Activated naive CD4-positive, alpha-beta T cell treated with anti-CD3 and anti-CD28 coated beads for 36 hours (primary cell): ENCODE measurements at places on chromosomes 13 and 19. TPM values are rescaled to one million over a fixed set of nuclear protein-coding genes. Genes with fewer than 3 reads are reported as not detected.

- H3K27ac ChIP-seq: no peak overlapping the region
- no peak overlapping the region for H3K4me3 ChIP-seq
- H3K27me3 ChIP-seq: no peaks in the 10 kb centered on the region
- H3K4me1 ChIP-seq: peaks cover 14% of the 10 kb centered on the region
- no peak for DNase-seq
- peaks cover 9% of the 10 kb centered on the region for H3K36me3 ChIP-seq
These were observed 159.0 kb downstream of the PAN3 start for GRCh38 chr13:28297341-28297740.

GRCh38 chr19:10603873-10604459, 16.9 kb upstream of the AP1M2 start:
- peaks cover 9% of the 10 kb centered on the region for H3K36me3 ChIP-seq
- peaks cover 26% of the 10 kb centered on the region for H3K4me1 ChIP-seq
- peak overlapping the region; percentile 98 for H3K4me3 ChIP-seq
- H3K27me3 ChIP-seq: no peaks in the 10 kb centered on the region
- H3K27ac ChIP-seq: peak overlapping the region; percentile 100

- peaks cover 21% of the 10 kb centered on the region for H3K4me1 ChIP-seq
- DNase-seq: no peak
- H3K27ac ChIP-seq: peak overlapping the region; percentile 38
- H3K36me3 ChIP-seq: peaks cover 29% of the 10 kb centered on the region
- peak overlapping the region; percentile 16 for H3K4me3 ChIP-seq
These were observed 44.8 kb downstream of the PHF11 start for GRCh38 chr13:49540552-49540951.

DNA sequence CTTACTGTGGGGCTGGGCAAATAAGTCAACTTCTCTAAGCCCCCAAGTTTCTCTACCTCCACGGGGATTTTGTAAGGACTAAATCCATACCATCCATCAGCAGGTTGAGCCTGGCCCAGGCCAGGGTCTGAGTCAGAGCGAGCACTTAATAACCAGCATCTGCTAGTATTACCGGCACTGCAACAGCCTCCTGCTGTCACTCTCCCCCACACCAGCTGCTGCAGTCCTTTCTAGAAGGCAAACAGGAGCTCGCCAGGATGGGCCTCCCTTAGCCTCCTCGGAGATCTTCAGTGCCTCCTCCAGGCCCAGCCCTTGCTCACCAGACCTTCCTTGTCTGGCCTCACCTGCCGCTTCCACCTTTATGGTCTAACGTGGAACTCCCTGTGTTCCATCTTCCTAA, 3.2 kb downstream of the NAPA start:
- no peak overlapping the region for H3K27ac ChIP-seq
- no peaks in the 10 kb centered on the region for H3K27me3 ChIP-seq
- no peak for DNase-seq
- peaks cover 1% of the 10 kb centered on the region for H3K36me3 ChIP-seq
- no peak overlapping the region for H3K4me3 ChIP-seq

TINCR gene
- 1.0 TPM for total RNA-seq

- no peak for DNase-seq
- peaks cover 2% of the 10 kb centered on the region for H3K36me3 ChIP-seq
- H3K27ac ChIP-seq: no peak within 1 kb of the TSS
- H3K27me3 ChIP-seq: peaks cover 52% of the 10 kb centered on the region
- H3K4me1 ChIP-seq: no peaks in the 10 kb centered on the region
These were observed at the start of gene IGLON5 for GRCh38 chr19:51311351-51312257. TSS of gene IGLON5 (plus strand) at chr19:51311644. CDS start at chr19:51311848, 204 bp downstream.

GRCh38 chr19:49398931-49399330, 10.9 kb downstream of the KASH5 start:
- no peak overlapping the region for H3K27ac ChIP-seq
- no peak for DNase-seq
- H3K27me3 ChIP-seq: no peaks in the 10 kb centered on the region
- H3K36me3 ChIP-seq: no peaks in the 10 kb centered on the region
- H3K4me3 ChIP-seq: no peak overlapping the region

VSIG10L gene
- 1.4 TPM for total RNA-seq

CYP2S1 gene
- 1.9 TPM for total RNA-seq

DAND5 gene
- total RNA-seq: not detected

DNA sequence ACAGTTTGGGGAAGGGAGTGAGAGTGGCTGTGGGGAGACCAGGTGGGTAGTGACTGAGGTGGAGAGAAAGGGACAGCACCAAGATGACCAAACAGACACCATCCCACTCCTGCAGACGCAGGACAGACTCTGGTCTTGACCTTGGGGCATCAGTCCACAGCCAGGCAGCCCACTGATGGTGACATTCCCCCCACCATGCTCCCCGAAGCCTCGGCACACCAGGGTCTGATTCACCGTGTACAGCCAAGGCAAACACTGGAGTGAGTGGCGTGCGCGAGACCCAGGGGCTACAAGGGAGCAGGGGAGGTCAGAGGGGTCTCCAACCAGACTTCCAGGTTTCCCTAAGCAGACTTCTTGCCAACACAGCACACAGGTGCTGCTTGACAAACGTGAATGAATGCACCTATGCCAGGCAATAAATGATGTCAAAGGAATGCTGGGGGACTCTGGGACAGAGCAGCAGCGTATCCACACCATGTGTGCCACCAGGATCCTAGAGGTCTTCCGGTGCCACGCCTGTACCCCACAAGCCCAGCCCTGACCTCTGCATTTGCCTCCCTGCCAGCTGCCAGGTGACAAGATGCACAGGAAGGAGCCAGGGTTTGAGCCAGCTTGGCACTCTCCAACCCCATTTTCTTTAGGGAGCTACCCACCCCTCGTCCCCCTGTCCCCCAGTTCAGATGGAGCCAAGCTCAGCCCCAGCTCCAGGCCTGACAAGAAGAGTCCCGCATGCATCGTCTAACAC, 18.5 kb downstream of the RANBP3 start:
- H3K27ac ChIP-seq: no peak overlapping the region
- peaks cover 92% of the 10 kb centered on the region for H3K4me1 ChIP-seq
- H3K36me3 ChIP-seq: peaks cover 12% of the 10 kb centered on the region
- no peak overlapping the region for H3K4me3 ChIP-seq

- no peak overlapping the region for H3K27ac ChIP-seq
- no peak for DNase-seq
- no peaks in the 10 kb centered on the region for H3K27me3 ChIP-seq
- H3K36me3 ChIP-seq: no peaks in the 10 kb centered on the region
These were observed 548.2 kb upstream of the SLITRK1 start for GRCh38 chr13:84430446-84430845.

GRCh38 chr19:41813911-41814310, 17.5 kb downstream of the CEACAM3 start:
- H3K4me1 ChIP-seq: peaks cover 5% of the 10 kb centered on the region
- no peak overlapping the region for H3K4me3 ChIP-seq
- H3K36me3 ChIP-seq: no peaks in the 10 kb centered on the region
- H3K27ac ChIP-seq: no peak overlapping the region
- no peaks in the 10 kb centered on the region for H3K27me3 ChIP-seq

DNA sequence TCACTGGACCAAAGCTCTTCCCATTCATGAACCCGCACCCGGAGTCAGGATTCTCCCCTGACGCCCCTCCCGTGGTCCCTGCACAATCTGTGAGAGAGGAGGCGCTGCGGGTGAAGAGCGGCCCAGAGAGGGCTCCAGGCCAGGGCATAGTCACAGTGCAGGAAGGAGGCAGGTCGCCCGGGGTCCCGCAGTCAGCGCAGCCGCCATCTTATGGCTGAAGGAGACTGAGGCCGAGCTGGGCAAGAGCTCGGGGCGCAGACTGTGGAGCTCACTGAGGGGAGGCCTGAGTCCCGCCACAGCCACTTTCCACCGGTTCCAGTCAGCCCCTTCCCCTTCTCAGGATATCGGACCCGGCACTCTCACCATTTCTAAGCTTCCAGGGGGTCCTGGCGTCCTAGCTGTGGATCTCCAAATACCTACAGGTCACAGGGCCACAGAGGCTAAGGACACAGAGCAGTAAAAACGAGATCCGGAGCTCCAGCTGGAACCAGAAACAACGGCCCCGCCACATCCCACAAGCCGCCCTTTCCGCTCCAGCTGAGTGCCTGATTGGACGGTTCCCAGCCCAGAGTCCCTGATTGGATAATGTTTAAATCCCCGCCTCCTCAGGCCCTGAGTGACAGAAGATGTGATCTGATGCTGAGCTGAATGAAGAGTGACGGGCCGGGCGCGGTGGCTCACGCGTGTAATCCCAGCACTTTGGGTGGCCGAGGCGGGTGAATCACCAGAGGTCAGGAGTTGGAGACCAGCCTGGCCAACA, at the start of gene ZNF99:
Gene ZNF99 (minus strand): TSS at position 501 of the 760 bp plus-strand sequence. CDS start 135 bp downstream, at position 366.
- H3K4me3 ChIP-seq: no peak within 1 kb of the TSS
- DNase-seq: no peak
- peaks cover 4% of the 10 kb centered on the region for H3K27me3 ChIP-seq
- no peak within 1 kb of the TSS for H3K27ac ChIP-seq

- peak; percentile 64 for DNase-seq
- no peak within 1 kb of the TSS for H3K27ac ChIP-seq
- H3K4me3 ChIP-seq: peak within 1 kb of the TSS; percentile 73
- peaks cover 5% of the 10 kb centered on the region for H3K4me1 ChIP-seq
- H3K27me3 ChIP-seq: peaks cover 28% of the 10 kb centered on the region
These were observed at the start of gene ZNF730 for GRCh38 chr19:23116802-23117571. TSS of gene ZNF730 (plus strand) at chr19:23117025. CDS start at chr19:23117174, 149 bp downstream.

GRCh38 chr19:13790354-13790753, 4.9 kb upstream of the ZSWIM4 start:
- H3K4me1 ChIP-seq: peaks cover 30% of the 10 kb centered on the region
- H3K27me3 ChIP-seq: no peaks in the 10 kb centered on the region
- no peaks in the 10 kb centered on the region for H3K36me3 ChIP-seq

GRCh38 chr13:106331116-106331515, 204.3 kb downstream of the EFNB2 start:
- no peak overlapping the region for H3K4me3 ChIP-seq
- no peaks in the 10 kb centered on the region for H3K4me1 ChIP-seq
- peaks cover 5% of the 10 kb centered on the region for H3K27me3 ChIP-seq
- no peak for DNase-seq
- H3K27ac ChIP-seq: no peak overlapping the region

DNA sequence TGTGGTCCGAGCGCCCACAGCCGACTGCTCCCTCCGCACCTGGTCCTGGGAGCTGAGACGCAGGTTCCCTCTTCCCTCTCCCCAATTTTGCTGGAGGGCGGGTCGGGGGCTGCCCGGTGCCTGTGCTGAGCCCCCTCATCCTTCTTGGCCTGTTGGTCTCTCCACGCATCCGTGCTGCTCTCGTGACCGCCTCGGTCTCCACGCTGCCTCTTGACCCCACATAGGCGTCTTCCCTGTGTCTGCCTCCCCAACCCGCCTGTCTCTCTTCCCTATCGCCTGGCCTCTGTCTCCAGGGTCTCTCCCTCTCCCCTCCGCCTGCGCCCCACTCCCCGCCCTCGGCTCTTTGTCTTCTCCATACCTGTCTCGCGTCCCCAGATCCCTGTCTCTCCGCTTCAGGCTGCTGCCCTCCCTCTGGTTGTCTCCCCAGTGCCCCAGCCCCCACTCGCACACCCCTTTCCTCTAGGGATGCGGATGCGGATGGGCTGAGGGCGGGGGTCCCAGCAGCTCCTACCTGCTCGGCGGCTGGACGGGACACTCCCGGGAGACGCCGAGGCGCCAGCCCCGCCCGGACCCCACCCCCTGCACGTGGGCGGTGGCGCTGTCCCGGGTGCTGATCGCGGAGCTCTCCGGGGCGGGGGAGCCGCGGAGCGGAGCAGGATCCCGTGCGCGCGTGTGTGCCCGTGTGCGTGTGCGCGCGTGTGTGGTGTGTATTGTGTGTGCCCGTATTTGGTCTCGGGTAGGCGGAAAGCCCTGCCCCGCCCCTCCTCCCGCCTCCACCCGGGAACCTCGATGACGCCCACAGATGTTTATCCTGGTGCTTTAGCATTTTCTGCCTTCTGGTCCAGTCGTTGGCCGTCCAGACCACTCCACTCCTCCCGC, at the start of gene SYT5:
Gene SYT5 (minus strand): TSS at position 684 of the 879 bp plus-strand sequence. CDS start 1,248 bp downstream, outside the sequence.
- peaks cover 14% of the 10 kb centered on the region for H3K4me1 ChIP-seq
- H3K27me3 ChIP-seq: peaks cover 65% of the 10 kb centered on the region
- H3K27ac ChIP-seq: no peak within 1 kb of the TSS
- DNase-seq: peak; percentile 69

COX7A1 gene
- not detected for total RNA-seq

ZNF841 gene
- total RNA-seq: 15.5 TPM

CERS4 gene
- total RNA-seq: 19.4 TPM

DNA sequence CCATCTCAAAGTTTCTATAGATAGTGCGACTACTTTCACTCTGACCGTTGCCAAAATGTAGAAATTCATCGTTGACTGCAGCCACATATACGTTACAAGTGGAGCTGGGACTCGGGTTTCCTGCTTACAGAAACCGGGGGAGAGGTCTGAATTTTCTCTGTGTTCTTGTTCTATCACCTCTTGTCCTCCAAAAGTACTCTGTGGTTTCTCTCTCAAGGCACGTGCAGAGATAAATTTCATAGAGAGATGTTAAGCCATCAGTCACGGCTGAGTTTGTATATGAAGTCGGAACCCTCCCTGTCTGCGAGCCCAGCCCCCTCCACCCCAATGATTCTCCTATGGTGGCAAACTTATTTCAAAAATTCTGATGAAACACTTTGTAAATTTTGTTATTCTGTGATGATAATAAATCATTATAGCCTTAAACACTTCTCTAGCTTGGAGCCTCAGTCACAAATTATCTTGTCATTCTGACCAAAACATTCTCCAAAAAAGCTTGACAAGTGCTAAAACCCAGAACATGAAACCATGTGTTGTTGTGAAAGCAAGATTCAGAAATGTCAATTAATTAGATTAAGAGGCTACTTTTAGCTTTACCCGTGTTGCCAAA, 87.5 kb downstream of the TSHZ3 start:
- no peak overlapping the region for H3K4me3 ChIP-seq
- peaks cover 23% of the 10 kb centered on the region for H3K27me3 ChIP-seq
- no peak for DNase-seq
- peaks cover 3% of the 10 kb centered on the region for H3K4me1 ChIP-seq
- H3K27ac ChIP-seq: no peak overlapping the region

DNA sequence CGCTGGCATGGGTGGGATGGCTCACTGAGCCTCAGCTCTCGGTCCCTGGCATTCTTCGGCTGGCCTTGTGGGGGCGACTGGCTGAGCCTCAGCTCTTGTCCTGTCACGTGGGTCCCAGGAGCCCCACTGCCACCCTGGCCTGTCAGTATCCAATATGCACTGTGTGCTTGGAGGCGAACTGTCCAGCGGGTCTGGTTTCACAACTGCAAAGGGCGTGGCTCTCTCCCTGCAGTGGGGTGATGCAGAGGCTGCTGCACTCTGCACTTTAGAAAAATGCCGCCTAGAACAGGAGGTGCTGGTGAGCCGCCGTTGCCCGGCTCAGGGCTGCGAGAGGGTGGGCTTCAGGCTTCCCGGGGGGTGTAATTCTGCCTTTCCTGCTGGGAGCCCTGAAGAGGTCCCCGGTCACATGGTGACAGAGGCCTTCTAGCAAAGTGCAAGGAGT, 17.0 kb upstream of the TMEM255B start:
- H3K4me3 ChIP-seq: no peak overlapping the region
- peak; percentile 44 for DNase-seq
- H3K27ac ChIP-seq: no peak overlapping the region
- H3K36me3 ChIP-seq: no peaks in the 10 kb centered on the region
- peaks cover 29% of the 10 kb centered on the region for H3K27me3 ChIP-seq

GRCh38 chr13:48266150-48266549, 33.1 kb downstream of the ITM2B start:
- no peaks in the 10 kb centered on the region for H3K27me3 ChIP-seq
- peaks cover 23% of the 10 kb centered on the region for H3K36me3 ChIP-seq
- peak overlapping the region; percentile 24 for H3K27ac ChIP-seq
- DNase-seq: no peak
